ENCODE measurements at places on chromosomes 1 and 21. TPM values are rescaled to one million over a fixed set of nuclear protein-coding genes. Genes with fewer than 3 reads are reported as not detected.

Gene EFCAB7
- 6.7 TPM for total RNA-seq

Gene INSRR
- total RNA-seq = not detected

Gene LCE2B
- total RNA-seq = not detected

Gene ZNF648
- total RNA-seq = not detected

- no peak for DNase-seq
Observed at GRCh38 chr1:160164121-160164520, 12.7 kb downstream of the ATP1A4 start.

DNA sequence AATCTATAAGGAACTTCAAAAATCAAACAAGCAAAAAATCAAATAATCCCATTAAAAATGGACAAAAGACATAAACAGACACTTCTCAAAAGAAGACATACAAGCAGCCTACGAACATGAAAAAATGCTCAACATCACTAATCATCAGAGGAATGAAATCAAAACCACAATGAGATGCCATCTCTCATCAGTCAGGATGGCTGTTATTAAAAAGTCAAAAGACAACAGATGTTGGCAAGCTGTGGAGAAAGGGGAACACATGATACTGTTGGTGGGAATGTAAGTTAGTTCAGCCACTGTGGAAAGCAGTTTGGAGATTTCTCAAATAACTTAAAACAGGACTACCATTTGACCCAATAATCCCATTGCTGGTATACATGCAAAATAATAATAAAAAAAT is 226.4 kb downstream of the S1PR1 start:
- no peak for DNase-seq

GRCh38 chr1:75954586-75954985 is 22.4 kb upstream of the ASB17 start:
- DNase-seq = peak; percentile 14

DNA sequence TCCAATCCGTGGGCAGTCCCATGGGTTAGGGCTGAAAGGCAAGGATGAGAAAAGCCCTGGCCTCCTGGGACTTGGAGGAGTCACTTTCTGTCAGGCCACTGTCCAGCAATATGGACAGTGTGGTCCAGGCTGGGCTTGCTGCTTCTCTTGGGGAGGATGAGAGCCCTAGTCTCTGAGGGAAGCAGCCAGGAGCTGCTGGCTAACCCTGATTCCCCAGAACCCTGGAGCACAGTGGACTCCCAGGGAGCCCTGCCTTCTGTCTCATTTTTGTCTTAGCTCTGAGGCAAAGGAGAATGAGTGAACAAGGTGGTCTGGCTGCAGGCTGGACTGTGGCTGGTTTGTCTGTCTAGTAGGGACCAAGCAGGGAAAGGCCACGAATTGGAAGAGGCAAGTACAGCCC is 23.8 kb upstream of the EDN2 start:
- DNase-seq = no peak

- DNase-seq = no peak
Observed at GRCh38 chr1:161020509-161021164, at the start of gene F11R. TSS of gene F11R (minus strand) at chr1:161021152. CDS start at chr1:161021073, 79 bp downstream.

DNA sequence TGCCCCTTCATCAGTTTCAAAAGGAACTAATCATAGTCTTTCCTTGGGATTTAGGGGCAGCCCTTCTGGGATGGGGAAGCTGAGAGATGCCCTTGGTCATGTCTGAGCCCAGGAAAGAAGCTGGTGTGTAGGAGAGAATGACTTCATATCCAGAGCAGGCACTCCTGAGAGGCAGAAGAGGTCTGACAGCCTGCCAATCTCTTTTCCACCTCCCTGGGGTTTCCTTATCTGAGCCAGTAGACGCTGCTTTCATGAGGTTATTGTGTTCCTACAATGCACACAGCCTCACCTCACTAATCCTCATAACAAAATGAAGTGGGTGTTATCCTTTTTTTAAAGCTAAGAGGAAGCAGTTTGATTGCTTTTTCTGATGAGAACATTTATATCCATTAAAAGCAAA is 14.1 kb downstream of the ROR1 start:
- no peak for DNase-seq

DNA sequence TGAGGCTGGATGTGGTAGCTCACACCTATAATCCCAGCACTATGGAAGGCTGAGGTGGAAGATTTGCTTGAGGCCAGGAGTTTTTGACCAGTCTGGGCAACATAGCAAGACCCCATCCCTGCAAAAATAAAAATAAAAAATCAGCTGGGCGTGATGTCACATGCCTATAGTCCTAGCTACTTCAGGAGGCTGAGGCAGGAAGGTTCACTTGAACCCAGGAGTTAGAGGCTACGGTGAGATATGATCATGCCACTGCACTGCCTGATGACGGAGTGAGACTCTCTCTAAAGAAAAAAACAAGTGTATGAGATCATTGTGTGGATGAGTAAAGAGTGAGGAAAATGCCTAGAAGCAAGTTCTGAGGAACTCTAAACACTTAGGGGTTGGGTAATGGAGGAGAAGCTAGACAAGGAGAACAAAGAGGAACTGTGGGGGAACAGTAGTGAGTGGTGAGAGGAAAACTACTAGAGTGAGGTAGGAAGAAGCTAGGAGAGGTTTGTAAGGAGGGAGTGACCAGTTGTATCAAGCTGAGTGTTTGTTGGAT is 17.0 kb downstream of the CLIC4 start:
- peak; percentile 75 for DNase-seq

DNA sequence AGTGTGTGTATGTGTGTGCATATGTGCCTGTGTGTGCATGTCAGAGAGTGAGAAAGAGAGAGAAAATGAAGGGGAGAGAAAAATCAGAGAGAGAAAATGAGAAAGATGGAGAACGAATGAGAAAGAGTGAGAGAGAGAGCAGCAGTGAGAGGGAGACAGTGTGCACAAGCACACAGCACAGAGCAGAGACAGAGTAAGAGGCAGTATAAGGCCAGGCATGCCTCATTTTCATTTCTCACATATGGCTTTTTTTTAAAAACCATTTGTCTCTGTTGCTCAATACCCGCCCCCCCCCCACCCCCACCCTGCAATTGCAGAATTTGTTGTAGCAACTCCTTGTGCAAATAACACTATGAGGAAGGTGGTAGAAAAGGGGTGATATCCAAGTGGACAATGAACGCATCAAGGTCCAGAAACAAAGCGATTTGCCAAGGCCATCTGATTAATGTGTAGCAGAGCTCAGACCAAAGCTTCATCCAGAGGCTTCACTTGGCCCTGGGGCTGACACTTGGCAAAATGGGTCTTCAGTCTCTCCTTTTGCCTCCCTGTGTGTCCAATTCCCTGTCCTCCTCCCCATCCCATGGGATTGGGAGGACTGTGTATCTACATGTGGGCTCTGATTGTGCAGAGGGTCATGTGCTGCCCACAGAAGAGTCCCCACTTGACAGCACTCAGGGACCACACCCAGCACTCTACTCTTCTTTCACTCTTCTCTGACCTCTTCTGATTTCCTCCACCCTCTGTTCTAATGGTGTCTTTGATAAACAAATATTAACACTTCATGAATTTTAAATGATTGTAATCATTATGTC is 38.9 kb upstream of the HSD3B1 start:
- DNase-seq = no peak

DNA sequence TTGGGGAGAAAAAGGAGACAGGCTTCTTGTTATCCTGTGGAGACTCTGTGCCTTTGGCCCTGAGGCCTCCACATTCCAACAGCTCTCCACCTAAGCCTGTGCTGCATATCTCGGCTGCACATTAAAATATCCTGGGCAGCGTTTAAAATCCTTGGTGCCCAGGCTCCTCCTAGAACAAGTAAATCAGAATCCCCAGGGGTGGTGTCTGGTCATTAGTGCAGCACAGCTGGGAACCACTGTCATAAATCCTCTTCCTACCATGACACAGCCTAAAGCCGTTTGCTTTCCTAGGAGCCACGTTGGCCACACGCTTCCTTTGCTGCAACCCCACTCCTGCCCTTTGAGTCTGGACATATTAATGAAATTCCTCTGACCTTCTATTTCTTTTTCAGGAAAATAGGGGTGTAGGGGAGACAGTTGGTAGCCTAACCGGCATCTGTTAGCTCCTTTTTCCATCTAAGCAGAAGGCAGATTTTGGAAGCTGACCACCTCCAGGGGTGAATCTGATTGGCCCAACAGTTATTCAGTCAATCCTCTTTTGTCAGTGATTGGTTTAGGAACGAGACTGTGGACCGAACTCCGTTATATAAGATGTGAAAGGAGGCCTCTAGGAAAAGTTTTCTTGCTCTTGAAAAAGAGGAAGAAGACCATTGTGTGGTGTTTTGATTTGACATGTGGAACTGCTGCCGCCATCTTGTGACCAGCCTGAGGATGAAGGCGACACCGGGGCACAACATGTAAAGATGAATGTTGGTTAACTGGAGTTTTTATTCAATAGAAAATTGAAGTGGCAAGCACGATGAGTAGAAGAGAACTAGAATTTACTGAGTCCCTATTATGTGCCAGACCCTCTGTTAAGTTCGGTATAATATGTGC is 41.9 kb downstream of the JUN start:
- no peak for DNase-seq

DNA sequence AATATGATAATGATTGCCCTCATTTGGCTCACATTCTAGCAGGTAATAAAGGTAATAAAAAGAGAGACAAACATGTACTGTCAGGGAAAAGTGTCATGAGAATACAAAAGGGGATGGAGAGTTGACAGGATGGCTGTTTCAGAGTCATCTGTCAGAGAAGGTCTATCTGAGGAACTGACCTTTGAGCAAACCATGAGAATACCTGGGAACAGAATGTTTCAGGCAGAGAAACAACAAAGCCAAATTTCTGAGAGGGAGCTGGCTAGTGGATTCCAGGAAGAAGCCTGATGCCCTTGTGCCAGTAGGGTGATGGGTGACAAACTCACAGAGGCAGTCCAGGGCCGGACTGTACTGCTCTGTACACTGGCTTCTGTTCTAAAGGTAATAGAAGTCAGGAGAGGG is 107.2 kb downstream of the C1orf21 start:
- no peak for DNase-seq

DNA sequence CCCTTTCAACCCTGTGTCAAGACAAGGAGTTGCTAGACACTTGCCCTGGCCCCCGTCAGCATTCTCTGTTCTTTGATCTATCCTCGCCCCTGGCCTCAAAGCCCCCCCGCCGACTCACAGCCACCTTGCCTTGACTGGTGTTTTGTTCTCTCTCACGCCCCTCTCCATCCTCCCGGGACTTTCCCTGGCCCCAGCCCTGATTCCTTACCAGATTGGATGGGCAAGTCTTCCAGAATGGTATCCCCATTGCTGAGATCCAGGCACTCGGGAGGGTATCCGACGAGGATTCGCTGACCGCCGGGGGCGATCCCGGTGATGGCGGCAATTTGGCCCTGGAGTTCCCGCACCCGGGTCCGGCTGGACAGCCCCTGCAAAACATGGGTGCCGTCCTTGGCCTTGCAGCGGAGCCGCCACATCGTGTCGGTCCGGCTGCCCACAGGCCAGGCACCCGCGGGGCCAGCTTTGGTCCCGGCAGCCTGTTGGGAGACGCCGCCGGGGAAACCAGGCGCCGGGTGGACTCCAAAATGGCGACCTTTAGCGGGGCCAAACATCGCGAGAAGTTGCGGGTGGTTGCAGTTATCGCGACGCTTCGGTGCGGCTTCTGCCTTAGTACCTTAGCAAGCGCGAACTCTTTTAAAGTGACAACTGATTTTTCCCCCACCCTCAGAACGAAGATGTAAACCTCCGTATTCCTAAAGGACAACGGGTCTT is 373 bp downstream of the YOD1 start:
- peak; percentile 88 for DNase-seq

DNA sequence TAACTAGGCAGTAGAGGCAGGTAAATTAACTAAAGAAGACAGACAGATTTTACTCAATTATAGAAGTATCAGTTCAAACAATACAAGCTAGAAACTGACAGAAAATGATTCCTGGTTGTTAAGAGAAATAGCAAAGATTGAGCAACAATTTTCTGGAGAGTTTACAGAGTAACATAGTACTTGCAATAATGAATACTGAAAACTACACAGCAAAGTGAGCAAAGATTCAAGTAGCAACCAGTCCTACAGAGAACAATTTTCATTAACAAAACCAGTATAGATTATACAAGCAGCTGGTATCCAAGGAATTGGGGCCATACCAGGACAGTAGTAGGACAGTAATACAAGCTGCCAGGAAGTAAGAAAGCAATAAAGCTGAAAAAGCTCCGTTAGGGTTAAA is 37.6 kb downstream of the EYA3 start:
- DNase-seq = no peak

DNA sequence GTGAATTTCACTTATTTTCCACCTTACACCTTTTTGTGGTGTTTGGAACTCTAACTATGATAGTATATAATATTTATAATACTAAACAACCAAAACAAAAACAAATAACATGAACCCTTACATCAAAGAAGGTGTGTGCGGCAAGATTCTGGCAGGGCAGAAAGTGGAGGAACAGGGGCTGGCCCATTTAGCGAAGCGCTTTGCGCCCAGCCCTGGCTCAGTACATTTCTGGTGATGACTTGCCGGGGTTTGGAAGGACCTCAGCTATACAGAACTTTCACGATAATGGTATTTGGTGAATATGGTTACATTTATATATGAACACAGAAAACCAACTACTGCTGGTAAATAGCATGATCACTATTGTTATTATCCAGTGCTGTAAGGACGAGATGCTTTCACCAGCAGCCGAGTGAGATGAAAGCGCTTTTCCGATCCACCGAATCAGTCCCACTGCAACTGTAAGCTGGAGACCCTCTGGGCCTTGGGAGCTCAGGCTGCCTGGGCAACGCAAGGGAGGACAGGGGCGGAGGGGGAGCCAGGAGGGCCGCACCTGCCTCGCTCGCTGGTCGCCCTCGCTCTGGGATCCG is 63.9 kb downstream of the CD247 start:
- no peak for DNase-seq

Data from IMR-90 (cell line).